ENCODE measurements at places on chromosomes 16 and 17.
A peak's percentile ranks its signal among the peaks of the same experiment; 100 is the strongest.

- DNase-seq, result no peak
Measured at GRCh38 chr16:75570396-75571065, 4.4 kb downstream of the GABARAPL2 start.

GRCh38 chr17:40791787-40792436 lies 7.8 kb downstream of the KRT28 start:
- DNase-seq, result peak; percentile 15

GRCh38 chr16:57348327-57348726 lies 10.3 kb upstream of the CCL22 start:
- DNase-seq, result no peak

- peak; percentile 74 for DNase-seq
Measured at GRCh38 chr17:21239680-21240368, 13.4 kb downstream of the NATD1 start.

DNA sequence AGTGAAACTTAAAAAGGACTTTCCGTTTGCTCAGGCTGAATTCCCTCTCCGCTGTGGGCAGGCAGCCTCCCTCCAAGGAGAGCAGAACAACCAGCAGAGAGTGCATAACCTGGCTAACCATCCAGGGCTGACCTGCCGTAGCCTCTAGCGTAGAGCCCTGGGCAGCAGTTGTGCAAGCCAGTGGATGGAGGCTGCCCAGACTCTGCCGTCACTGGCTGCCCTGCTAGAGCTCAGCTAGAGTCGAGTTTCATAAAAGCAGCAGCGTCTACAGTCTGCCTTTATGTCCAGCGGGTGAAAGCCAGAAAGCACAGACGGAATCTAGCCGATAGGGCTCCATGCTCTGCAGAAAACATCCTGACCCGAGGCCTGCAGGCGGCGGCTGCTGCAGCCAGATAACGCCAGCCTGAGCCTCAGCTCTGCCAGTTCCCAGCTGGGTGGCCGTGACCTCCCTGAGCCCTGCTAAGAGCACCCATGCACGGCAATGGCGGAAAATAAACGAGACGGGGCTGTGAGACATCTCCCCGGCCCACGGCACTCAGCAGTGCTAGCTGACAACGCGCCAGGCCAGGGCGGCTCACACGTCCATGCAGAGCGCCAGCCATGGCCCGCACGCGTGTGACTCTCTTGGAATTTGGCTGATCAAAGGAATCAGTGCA lies 231.3 kb downstream of the ENGASE start:
- DNase-seq, result peak; percentile 95

- no peak for DNase-seq
Measured at GRCh38 chr16:78742501-78743283, 643.2 kb downstream of the WWOX start.

DNA sequence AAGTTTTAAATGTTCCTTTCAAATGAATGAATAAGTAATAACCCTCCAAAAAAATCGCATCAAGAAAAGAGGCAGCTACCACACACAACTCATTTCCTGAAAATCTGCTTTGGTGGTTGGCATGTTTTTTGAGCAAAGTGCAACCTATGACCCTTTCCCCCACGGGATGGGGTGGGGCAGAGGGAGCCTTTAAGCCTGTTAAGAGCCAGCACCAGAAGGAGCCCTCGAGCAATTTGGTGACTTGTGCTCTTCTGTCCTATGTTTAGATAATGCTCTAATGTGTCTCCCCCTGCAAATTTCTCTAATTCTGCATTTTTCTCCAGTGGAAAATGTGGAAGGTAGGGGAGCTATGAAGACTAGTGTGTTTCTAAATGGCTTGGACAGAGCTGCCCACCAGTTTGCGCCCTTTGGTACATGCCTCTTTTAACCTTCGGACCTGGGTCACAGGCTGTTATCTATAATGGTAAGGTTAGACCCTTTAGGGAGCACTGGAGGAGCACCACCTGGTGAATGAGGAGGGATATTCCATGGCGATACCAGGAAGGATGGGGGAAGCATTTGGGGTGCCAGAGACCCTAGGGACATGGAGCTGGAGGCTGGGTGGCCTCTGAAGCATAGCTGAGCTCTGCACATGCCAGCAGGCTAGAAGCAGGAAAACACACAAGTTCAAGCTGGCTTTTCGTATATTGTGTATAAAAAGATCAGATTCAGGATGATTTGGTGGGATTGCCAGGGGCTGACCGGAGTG lies 1.6 kb downstream of the PYCARD start:
- no peak for DNase-seq

DNA sequence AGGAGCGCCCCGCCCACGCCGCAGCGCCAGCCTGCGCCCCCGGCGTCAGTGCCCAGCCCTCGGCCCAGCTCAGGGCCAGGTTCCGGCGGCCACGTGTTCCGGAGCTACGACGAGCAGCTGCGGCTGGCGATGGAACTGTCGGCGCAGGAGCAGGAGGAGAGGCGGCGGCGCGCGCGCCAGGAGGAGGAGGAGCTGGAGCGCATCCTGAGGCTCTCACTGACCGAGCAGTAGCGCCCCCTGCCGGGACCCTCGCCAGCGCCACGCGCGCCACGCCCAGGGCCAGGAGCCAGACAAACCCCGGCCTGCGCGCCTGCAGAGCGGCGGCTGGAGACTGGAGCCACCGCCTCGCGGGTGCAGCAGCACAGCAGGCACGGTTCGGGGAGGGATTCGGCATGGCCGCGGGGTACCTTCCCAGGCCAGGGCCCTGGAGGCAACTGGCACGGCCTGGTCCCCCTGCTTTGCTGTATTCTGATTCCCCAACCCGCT lies 9.3 kb downstream of the CORO6 start:
- peak; percentile 35 for DNase-seq

GRCh38 chr16:72665701-72666100 lies 382.2 kb downstream of the ZFHX3 start:
- no peak for DNase-seq

GRCh38 chr17:40063187-40063771 lies 514 bp downstream of the THRA start:
- DNase-seq, result peak; percentile 82

DNA sequence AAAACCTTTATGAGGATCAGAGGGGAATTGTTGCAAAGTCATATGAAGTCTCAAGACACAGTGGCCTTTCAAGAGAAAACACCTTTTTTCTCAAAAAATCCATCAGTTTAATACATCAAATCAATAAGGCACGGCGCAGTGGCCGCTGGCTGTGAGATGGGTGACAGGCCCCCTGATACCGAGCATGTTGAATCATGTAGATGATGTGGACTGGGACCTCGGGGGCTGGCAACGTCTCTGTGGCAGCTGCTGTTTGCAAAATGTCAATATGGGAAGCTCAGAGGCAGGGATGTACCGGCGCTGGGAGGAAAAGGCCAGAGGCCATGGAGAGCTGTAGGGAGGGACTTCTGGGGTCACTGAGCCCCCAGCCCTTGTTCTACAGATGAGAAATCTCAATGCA lies 169.1 kb downstream of the GSG1L start:
- DNase-seq, result no peak

DNA sequence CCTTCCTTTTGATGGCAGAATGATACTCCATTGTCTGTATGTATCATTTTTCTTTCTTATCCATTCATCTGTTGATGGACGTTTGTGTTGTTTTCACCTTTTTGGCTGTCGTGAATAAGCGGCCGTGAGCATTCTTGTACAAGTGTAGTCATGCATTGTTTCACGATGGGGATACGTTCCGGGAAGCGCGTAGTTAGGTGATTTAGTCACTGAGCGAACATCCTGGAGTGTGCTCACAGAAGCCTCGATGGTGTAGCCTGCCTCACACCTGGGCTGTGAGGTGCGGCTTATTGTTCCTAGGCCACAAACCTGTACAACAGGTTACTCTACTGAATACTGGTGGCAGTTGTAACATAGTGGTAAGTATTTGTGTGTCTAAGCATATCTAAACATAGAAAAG lies 136.5 kb downstream of the CMIP start:
- DNase-seq, result no peak

- DNase-seq, result peak; percentile 80
Measured at GRCh38 chr17:8057691-8058114, 18.8 kb downstream of the ALOX15B start.

DNA sequence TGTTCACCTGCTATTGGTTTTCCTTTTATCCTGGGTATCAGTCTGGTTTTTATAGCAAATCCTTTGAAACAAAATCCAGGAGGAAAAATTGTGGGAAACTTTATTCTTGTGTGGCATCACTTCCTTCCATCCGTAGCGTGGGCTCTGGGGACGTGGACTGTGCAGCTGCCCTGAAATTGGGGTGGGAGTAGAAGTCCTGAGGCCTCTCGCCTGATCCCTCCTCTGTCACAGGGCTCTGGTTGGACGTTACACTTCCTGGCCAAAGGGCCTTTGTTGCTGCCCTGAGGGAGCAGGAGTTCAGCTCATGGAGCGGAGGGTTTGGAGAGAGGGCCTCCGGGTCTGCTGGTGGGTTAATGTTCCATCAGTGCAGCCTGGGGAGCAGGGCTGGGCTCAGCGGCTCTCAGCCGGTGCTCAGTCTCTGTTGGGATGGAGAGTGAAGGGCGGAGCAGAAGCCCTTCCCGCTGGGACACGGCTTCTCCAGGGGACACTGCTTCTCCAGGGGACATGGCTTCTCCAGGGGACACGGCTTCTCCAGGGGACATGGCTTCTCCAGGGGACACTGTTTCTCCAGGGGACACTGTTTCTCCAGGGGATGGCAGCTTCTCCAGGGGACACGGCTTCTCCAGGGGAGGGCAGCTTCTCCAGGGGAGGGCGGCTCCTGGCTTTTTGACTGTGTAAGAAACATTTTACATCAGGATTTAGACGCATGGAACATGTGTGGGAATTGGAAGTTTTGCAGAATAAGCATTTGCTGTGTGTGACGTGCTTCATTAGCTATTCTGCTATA lies 15.2 kb upstream of the RPL13 start:
- DNase-seq, result no peak

DNA sequence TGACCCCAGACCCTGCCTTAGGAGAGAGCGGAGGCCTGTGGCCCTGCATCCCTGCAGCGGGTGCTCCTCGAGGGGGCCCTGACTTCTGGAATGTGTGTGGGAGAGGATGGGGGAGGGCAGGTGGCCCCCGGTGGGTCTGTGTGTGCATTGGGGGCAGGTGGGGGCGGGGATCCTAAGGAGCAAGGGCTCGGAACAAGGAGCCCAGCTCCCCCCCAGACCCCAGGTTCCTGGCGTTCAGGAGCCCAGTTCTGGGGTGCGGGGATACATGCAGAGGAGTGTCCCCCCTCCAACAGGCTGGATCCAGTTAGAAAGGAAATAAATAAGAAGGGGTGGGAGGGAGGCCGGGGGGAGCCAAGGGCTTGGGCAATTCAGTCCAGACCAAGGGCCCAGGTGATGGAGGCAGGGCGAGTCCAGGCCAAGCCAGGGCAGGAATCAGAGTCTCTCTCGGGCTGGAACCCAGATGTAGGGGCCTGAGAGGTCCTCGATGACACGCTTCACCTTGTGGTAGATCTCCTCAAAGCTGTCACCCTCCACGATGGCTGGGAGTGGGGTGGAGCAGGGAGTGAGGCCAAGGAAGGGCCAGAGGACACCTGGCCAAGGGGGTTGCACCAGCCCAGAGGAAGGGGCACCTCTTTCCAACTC lies 11.2 kb upstream of the ASGR1 start:
- no peak for DNase-seq
